ENCODE measurements at places on chromosomes 2 and 18.
A peak's percentile ranks its signal among the peaks of the same experiment; 100 is the strongest.

GRCh38 chr18:63379639-63379962 is 12.6 kb upstream of the KDSR start:
- DNase-seq = no peak

GRCh38 chr2:60484133-60484645 is 69.3 kb downstream of the BCL11A start:
- DNase-seq = no peak

DNA sequence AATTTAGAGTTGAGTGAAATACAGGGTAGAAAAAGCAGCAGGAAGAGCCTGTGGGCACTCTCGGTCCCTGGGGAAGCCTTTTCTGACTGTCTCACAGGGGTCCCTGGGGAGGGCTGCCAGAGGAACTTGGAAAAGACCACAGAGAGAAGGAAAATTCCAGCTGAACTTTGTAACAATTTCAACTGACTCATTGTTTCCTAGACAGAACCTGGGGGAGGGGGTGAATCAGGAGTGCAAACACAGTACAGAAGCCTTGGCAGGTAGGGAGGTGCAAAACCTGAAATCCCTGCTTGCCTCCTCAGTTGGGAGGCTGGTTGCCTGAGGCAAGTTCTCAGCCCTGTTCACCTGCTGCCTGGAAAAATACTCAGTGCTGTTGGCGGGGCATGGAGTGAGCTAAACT is 106.8 kb downstream of the GRB14 start:
- DNase-seq = no peak

DNA sequence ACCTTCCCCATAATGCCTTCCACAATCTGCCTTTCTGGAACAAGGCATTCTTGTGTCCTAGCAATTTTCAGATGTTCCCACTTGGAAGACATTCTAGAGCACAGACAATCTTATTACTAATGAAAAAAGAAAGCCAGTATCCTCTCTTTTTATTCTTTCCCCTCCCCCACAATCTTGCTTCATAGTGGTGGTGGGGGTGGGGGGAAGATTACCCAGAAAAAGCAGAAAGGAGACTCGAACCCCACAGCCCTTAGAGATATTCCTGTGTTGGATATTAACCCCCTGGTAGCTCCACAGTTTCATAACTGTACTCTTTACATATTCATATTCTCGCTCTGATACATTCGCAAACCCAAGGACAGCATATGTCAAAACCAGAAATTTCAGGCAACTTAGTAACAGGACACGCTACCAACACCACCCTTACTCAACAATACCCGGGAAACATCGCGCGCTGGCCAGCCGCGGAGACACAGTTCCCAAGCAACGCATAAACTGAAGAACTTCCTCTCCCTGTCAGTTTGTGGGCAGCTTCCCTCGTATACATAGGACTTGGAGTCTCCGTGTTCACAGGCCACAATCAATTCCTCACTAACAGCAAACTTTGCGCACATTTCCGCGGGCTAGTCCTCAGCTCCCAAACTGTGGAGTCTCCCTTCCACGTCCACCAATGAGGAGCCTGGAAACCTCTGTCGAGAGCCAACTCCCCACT is 793 bp downstream of the NR4A2 start:
- peak; percentile 28 for DNase-seq

DNA sequence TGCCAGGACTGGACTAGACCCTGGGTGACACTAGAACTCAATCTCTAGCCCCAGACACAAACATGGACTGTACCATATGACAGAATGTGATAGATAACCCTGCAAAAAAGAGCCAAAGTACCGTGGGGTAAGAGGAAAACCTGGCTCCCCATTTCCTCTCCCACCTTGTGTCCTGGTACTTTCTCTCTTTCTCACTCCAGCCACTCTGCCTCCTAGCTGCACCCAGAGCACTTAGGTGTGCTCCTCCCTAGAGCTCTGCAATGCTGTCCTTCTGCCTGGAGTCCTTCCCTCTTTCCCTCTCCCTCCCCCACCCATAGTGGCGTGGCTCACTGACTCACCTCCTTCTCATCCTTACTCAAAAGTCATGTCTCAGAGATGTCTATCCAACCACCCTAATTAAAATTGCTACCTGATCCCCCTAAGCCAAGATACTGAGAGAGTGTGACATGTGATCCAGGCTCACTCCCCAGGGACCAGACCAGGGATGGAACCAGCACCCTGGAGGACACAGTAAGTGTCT is 171.3 kb downstream of the LOXHD1 start:
- no peak for DNase-seq

GRCh38 chr2:121084130-121084680 is 200.8 kb downstream of the TFCP2L1 start:
- DNase-seq = no peak

DNA sequence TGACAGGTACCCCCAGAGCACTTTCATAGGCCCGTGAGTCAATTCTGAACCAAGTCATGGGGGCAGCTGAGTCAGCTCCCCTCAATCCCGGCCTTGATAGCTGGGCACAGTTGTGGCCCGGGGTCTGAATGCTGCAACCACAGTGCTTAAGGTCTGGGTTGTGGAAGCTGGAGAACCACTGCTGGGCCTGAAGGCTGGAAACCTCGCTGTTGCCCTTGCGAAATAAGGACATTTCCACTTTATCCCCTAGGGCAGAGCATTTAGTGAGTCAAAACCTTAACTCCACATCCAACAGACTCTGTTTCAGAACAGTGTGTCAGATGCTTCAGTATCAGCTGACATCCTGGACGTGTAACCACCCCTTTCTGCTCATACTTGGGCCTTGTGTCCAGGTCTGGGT is 58.6 kb downstream of the SP110 start:
- DNase-seq = no peak

- no peak for DNase-seq
Measured at GRCh38 chr18:67599277-67599676, 82.8 kb upstream of the DSEL start.

GRCh38 chr2:42254186-42254895 is 85.2 kb downstream of the EML4 start:
- no peak for DNase-seq
